ENCODE measurements at places on chromosomes 3 and 15.

- no peak for DNase-seq
Measured at GRCh38 chr3:62035402-62036057, 337.8 kb downstream of the FEZF2 start.

DNA sequence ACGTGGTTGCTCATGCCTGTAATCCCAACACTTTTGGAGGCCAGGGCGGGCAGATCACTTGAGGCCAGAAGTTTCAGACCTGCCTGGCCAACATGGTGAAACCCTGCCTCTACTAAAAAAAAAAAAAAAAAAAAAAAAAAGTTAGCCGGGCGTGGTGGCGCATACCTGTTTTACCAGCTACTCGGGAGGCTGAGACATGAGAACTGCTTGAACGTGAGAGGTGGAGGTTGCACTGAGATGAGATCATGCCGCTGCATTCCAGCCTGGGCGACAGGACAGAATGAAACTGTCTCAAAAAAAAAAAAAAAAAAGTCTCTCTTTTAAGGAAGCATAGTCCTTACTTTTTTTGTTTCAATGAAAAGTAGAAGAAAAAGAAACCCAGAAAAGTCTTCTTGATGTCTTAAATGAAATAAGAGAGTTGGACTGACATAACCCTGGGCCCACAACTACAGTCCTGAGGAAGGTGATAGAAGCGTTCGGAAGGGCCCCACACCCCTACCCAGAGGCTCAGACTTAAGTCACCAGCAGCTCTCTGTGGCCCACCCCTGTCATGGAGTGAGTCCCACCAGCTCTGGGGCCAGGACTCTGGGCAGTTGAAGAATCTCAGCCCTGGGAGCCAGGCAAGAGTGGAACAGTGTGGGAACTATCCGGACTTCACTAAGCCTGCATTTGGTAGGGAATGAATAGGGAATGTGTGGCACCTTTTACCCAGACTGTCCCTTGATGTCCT is 2.6 kb downstream of the NME9 start:
- DNase-seq: no peak

DNA sequence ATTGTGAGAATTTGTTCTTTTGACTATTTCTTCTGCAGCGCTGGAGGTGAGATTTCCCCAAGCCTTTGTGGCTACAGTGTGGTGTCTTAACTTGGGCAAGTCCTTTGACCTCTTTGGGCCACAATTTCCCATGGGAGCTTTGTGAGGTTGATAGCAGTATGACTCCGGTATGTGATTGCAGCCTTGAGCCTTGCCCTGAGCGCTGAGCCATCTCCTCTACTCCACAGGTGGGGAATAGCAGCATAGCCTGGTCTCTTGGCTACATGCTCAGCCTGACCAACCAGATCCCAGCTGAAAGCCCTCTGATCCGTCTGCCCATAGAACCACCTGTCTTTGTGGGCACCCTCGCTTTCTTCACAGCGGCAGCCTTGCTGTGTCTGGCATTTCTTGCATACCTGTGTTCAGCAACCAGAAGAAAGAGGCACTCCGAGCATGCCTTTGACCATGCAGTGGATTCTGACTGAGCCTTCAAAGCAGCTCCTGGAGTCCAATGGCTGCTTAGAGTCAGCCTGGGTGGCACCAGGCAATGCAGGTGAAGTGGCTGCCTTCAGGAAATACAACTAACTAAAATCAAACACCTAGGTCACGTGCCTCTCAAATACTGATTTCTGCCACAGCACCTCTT is 30.0 kb upstream of the RPL14 start:
- DNase-seq: no peak

DNA sequence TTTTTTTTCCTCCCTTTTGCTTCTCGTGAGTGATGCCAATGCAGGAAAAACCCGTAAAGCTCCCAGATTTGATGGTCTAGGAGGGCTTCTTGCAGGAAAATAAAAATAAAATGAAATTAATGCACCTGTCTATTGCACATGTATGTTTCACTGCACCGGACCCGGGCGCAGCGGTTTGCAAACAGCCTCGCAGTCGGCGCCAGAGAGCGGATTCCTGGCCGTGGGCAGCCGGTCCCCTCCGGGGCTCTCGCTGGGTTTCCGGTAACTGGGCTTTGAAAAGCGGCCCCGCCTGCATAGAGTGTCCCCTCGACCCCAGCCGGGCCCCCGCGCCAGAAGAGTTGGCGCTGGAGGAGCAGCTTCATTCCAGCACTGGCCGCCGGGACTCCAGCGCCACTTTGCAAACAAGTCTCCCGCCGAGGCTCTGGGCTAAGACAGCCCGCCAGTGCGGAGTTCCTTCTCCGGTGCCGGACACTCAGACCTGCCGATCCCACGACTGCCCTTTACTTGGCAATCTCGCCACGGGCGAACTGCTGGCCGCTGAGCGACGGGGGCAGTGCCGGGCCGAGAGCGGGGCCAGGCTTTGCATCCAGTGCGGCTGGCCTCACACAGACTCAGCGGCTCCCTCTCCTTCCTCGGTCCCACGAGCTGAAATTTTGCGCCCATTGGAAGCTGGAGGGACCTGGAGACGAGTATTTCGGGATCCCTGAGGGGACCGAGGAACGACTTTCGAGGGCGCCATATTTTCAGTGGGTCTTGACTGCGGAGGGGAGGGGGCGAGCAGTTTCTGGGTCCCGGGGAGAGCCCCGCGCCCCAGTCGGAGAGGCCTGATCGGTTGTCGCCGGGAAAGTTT is 225.9 kb upstream of the C2CD4B start:
- peak; percentile 35 for DNase-seq

- DNase-seq: no peak
Measured at GRCh38 chr15:35436422-35436821, 109.5 kb downstream of the DPH6 start.

DNA sequence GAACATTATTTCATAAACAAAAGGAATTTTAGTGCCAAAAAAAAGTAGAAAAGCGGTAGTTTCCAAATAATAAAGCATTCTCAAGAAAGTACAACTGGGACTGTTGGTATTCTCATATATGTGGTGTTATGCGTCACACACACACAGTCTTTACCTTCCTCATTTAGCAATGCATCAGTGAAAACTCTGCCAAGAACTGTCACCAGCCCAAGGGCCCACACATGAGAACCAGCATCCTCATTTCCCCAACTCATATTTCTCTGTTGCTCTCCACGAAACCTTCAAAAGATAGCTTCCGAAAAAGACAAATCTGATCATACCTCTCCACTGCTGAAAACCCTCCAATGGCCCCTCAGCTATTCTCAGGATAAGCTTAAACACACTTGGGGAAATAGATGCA is 150.7 kb downstream of the CADPS start:
- DNase-seq: no peak

DNA sequence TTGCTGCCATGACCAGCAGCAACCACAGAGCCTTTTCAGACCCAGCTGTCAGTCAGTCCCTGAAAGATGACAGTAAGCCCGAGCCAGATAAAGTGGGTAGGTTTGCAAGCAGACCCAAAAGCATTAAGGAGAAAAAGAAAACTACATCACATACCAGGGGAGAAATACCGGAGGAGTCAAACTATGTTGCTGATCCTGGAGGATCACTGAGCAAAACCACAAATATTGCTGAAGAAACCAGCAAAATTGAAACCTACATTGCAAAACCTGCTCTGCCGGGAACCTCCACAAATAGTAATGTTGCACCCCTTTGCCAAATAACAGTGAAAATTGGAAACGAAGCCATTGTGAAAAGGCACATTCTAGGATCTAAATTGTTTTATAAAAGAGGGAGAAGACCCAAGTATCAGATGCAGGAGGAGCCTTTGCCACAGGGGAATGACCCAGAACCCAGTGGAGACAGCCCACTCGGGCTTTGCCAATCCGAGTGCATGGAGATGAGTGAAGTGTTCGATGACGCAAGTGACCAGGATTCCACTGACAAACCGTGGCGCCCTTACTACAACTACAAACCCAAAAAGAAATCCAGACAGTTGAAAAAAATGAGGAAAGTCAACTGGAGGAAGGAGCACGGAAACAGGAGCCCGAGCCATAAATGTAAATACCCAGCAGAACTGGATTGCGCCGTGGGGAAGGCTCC is 42.1 kb upstream of the RASA2 start:
- no peak for DNase-seq

GRCh38 chr3:129182390-129183185 is 1.1 kb downstream of the CNBP start:
- no peak for DNase-seq

- DNase-seq: no peak
Measured at GRCh38 chr3:98599647-98600411, 6.4 kb upstream of the CPOX start.

DNA sequence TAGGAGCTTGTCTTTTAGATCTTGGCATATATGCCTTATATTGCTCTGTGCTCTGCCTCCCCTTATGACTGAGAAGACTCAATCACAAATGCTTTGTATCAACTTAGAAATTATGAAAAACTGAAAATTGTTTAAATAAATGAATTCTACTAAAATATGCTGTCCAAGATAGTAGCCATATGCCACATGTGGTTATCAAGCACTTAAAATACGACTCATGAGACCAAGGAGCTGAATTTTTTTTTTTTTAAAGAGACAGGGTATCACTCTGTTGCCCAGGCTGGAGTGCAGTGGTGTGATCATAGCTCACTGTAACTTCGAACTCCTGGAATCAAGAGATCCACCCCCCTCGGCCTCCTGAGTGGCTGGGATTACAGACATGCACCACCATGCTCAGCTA is 118.3 kb downstream of the RFTN1 start:
- DNase-seq: no peak

DNA sequence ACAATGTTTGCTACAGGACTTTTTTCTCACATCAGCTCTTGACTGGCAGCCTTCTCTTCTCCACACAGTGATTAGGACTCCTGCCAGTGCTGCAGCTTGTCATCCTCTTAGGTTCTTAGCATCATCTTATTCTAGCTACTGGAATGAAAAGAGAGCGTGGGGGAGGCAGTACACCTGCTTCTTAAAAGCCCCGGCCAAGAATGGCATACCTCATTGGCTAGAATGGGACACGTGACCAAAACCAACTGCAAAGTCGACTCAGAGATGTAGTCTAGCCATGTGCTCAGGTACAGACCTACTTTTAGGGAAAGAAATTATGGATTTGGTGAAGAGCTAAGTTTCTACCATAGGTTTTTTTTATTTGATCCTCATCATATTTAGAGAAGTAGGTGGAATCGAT is 44.1 kb downstream of the RARB start:
- DNase-seq: no peak

Measured in NCI-H2171 (cell line).